ENCODE measurements at places on chromosomes 3 and 15. TPM values are rescaled to one million over a fixed set of nuclear protein-coding genes. Genes with fewer than 3 reads are reported as not detected.

The CELF6 gene
- 3.7 TPM for total RNA-seq

The LIPH gene
- 2.9 TPM for total RNA-seq

The SLC22A14 gene
- total RNA-seq = not detected

The ANKRD63 gene
- not detected for total RNA-seq

GRCh38 chr3:134667956-134668355 lies 17.1 kb upstream of the KY start:
- H3K4me3 ChIP-seq = no peak overlapping the region
- H3K27ac ChIP-seq = no peak overlapping the region
- no peaks in the 10 kb centered on the region for H3K4me1 ChIP-seq
- H3K36me3 ChIP-seq = no peaks in the 10 kb centered on the region

GRCh38 chr3:154657218-154657617 lies 227.2 kb upstream of the GPR149 start:
- no peaks in the 10 kb centered on the region for H3K4me1 ChIP-seq
- no peak overlapping the region for H3K27ac ChIP-seq
- no peaks in the 10 kb centered on the region for H3K36me3 ChIP-seq
- no peaks in the 10 kb centered on the region for H3K27me3 ChIP-seq
- no peak overlapping the region for H3K4me3 ChIP-seq
- DNase-seq = no peak

- no peak for DNase-seq
- no peak overlapping the region for H3K27ac ChIP-seq
- H3K4me3 ChIP-seq = no peak overlapping the region
- no peaks in the 10 kb centered on the region for H3K36me3 ChIP-seq
- H3K27me3 ChIP-seq = no peaks in the 10 kb centered on the region
Measured at GRCh38 chr15:49415149-49415548, 7.9 kb upstream of the FGF7 start.

GRCh38 chr15:75902129-75902557 lies 1.5 kb upstream of the FBXO22 start:
- H3K4me1 ChIP-seq = no peaks in the 10 kb centered on the region
- DNase-seq = peak; percentile 59
- no peak overlapping the region for H3K4me3 ChIP-seq
- H3K27ac ChIP-seq = peak overlapping the region; percentile 13
- H3K27me3 ChIP-seq = no peaks in the 10 kb centered on the region
